ENCODE measurements at places on chromosomes 6 and 20.

DNA sequence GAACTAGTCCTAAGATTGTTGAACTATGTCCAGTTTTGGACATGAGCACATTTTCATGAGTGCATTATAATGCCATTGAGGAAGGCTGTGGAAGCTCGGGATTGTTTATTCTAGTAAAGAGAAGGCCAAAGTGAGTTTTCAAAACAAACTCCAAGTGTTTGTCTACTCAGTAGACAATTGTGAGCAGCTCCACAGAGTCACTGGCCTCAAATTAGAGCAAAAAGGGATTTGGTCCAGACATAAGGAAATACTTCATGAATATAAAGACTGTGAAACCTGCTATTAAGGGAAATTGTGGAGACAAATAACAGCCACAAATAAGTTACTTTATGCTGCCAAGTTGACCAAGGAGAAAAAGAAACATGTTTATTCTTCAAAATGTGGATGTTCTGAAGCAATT lies 42.6 kb upstream of the PREP start:
- no peak for DNase-seq

- no peak for DNase-seq
Observed at GRCh38 chr6:5128351-5128750, 43.2 kb downstream of the PPP1R3G start.

DNA sequence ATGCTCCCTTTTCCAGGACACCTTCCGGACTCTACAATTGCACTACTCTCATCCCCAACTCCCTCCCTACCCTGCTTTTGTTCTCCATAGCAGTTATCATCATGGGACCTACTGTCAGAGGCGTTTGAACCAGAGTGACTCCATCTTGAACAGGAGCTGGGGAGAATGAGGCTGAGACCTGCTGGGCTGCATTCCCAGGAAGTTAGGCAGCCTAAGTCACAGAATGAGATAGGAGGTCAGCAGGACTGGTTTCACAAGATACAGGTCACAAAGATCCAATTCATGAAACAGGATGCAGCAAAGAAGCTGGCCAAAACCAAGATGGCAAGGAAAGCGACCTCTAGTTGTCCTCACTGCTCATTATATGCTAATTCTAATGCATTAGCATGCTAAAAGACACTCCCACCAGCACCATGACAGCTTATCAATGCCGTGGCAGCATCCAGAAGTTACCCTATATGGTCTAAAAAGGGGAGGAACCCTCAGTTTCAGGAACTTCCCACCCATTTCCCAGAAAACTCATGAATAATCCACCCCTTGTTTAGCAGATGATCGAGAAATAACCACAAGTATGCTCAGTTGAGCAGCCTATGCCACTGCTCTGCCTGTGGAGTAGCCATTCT lies 15.6 kb downstream of the SLC13A3 start:
- DNase-seq: no peak

DNA sequence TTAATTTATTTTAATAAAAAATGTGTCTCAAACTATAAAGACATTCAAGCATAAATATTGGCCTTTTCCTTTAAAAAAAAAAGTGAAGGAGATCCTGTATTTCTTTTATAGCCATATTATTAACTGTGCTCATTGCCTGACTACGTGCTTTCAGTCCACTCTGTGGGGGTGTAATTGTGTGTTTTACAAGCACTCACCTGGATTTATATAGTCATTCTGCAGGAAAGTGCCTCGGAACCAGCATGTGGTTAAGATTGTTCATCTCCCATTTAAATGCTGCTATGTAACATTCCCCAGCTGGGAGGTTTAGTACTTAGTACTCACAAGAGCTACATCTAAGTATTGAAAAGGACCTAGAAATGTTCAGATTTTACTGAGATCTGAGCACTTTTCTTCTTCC lies 47.9 kb upstream of the SLC22A16 start:
- no peak for DNase-seq

- no peak for DNase-seq
Observed at GRCh38 chr6:14344486-14344885, 226.9 kb downstream of the CD83 start.

- DNase-seq: no peak
Observed at GRCh38 chr20:61742097-61742825, 323.4 kb downstream of the TAF4 start.

GRCh38 chr6:15956205-15957106 lies 172.4 kb upstream of the MYLIP start:
- DNase-seq: no peak

DNA sequence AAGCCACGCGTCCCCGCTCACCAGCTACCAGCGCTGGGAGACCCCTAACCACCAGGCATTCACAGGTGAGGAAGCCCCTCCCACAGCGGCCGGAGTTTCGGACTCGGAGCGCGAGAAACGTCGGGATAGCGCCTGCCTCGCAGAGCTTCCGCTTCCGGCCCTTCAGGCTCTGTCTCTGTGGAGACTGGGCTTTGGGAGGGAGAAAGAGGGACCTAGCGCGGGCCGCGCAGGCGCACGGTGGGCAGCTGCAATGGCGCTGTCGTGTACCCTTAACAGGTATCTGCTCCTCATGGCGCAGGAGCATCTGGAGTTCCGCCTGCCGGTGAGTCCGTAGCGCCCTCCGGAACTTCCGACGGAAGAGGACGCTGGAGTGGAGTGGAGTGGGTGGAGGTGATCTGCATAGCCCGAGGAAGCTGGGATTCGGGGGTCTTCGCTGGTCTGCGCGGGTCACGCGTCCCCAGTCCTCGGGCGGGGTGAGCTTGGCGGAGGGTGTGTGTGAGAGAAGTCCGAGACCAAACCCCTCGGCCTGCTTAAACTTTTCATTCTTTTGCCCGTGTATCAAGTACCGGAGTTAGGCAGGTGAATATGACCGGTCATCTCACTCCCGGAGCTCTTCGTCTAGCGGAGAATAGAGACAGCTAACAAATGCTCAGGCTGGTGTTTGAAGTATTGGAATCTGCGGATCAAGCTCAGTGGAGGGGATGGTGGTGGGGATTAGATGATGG lies at the start of gene TRMT11:
Gene TRMT11 (plus strand): TSS at position 240 of the 725 bp plus-strand sequence. CDS start 11 bp downstream, at position 251.
- peak; percentile 90 for DNase-seq

- DNase-seq: no peak
Observed at GRCh38 chr20:37901654-37902503, 1.0 kb upstream of the VSTM2L start.

- DNase-seq: no peak
Observed at GRCh38 chr6:132143258-132143657, 192.1 kb upstream of the CCN2 start.

DNA sequence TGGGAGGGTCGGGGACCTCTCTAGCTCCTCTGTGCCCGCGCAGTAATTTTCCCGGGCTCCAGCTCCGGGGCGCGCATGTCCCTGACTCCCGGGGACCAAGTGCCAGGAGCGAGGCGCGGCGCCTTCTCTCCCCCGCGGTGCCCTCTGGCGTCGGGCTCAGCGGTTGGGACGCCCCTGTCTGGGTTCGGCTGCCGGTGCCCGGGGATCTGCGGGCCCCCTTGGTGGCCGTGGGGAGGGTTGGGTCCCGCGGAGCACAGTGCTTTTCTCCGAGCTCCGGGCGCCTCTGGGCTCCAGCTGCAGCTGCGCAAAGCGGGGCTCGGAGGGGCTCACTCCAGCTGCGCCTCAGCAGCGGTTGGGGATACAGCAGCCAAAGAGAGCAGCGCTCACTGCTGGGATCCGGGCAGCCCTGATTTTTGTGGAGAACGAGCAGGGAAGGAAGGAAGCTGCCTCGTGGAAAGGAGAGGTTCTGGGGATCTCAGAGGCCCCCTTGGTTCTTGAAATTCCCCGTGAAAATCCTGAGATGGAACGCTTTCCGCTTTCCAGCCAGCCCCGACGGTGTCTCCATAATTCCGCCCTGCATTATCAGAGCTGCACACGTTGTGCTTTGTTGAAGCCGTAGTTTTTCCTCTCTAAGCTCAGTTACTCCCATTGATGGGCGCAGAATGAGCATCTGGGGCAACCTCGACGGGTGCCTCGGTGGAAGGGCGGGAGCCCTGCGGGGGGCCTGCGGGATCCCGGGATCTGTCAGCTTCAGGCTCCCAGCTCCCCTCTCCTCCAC lies 861 bp downstream of the PPP1R14C start:
- no peak for DNase-seq

DNA sequence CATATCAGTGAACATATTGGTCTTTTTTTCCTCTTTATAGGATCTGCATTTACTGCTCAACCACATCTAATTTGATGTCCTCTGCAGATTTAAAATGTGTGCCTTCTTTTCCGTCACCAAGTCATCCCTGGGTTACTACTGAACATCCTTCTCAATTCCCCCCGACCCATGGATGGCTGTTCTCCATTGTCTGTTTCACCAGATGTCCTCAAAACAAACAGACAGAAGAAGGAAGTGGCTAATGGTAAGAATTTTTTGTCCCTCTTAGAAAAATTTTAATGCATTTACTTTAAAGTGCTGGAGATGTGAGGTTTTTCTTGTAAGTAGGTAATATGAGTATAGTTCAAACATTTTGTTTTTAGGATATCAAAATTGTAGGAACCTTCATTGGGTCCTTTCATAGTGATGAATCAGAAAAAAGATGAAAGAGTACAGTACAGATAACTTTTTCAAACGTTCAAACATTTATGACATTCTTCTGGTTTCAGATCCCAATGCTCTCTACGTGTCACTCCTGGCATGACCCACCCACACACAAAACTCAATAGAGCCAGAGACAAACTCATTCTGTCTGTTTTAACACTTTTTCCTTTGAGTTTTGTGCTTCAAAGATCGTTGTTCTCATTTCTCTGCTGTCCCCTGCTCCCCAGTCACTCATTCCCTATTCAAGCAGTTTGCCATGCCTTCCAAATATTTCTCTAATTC lies 276.4 kb downstream of the PRL start:
- DNase-seq: no peak

DNA sequence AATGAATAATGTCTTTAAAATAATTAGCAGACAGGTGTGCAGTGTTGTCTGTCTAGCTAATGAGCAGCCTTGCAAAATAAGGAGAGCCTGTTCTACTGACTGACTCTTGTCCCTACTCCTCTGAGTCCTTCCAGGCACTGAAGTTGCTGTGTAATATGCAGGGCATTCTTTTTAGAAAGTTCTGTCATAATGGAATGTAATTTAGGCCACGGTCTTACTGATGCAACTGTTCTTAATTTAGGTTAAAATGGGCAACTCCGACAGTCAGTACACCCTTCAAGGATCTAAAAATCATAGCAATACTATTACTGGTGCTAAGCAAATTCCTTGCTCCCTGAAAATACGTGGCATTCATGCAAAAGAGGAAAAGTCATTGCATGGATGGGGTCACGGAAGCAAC lies 133.9 kb downstream of the TIAM2 start:
- no peak for DNase-seq

DNA sequence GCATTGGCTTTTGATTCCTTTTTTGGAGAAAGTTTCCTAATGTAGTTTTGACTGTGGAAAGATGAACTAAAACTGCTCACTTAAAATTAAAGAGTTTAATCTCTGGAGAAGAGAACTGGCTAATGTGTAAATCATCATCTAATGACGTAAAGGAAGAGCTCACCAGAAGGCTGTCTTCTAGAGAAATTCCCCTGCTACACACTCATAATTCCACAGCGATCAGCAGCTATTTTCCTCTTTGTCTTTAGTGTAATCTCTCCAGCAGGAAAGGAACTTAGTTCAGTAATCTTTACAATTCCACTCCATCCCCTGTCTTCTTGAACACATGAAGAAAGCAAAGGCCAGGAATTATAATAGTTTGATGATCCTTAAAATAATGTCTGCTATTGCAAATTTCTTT lies 15.8 kb downstream of the SPTLC3 start:
- DNase-seq: no peak

- no peak for DNase-seq
Observed at GRCh38 chr20:46895906-46896242, 1.2 kb downstream of the EYA2 start.

- no peak for DNase-seq
Observed at GRCh38 chr6:85115376-85115775, 334.5 kb upstream of the NT5E start.

DNA sequence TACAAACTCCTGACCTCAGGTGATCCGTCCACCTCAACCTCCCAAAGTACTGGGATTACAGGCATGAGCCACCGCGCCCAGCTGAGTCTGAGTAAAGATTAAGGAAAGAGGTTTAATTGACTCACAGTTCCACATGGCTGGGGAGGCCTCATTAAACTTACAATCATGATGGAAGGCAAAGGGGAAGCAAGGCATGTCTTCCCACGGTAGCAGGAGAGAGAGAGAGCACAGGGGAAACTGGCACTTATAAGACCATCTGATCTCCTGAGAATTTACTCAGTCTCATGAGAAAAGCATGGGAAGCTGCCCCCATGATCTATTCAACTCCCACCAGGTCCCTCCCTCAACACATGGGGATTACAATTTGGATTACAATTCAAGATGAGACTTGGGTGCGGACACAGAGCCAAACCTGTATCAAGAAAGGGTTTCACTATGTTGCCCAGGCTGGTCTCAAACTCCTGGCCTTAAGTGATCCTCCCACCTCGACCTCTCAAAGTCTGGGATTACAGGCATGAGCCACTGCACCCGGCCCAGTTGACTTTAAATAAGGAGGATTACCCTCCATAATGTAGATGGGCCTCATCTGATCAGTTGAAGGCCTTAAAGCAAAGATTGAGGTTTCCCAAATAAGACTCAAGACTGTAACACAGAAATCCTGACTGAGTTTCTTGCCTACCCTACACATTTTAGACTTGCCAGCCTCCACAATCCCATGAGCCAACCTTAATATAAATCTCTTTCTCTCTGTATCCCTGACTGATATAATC lies 13.1 kb upstream of the PEX7 start:
- DNase-seq: no peak

GRCh38 chr6:13156381-13156780 lies 172.0 kb downstream of the TBC1D7 start:
- DNase-seq: no peak

GRCh38 chr20:33833333-33833732 lies 22.2 kb downstream of the CHMP4B start:
- DNase-seq: no peak

- DNase-seq: peak; percentile 87
Observed at GRCh38 chr6:168370310-168370991, 50.9 kb upstream of the DACT2 start.

DNA sequence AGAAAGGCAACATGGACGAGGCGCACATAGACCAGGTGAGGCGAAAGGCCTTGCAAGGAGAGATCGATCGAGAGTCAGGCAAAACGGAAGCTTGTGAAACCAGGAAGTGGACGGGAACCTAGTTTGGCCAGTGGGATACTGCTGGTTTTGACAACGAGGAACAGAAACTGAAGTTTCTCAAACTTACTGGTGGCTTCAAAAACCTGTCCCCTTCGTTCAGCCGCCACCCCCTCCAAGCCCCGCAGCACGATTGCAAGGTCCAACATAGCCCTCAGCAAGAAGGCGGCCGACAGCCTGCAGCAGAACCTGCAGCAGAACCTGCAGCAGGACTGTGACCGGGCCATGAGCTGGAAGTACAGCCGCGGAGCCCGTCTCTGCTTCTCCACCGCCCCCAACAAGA lies 238.0 kb downstream of the KHDC1L start:
- no peak for DNase-seq

DNA sequence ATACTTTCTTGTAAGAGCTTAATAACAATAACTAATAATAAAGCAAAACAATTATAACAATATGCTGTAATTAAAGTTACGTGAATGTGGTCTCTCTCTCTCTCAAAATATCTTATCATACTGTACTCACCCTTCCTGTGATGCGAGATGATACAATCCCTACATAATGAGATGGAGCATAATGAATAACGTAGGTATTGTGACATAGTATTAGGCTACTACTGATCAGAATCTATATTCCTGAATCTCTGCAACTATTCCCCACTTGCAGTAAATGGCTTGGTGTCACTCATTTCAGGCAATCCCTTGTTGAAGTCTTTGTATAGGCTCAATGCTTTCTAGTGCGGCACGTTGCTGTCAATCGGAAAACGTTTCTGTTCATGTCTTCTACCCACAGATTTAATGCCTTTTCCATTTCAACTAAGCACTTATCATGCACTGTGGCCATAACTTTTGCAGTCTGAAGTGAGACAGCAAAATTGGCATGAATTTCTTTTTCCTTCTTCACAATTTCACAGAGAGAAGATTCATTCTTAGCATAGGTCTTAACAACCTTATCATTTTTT lies 32.3 kb downstream of the MOXD1 start:
- DNase-seq: no peak

Data from left forelimb (tissue), 1 donor.